Calu3 (cell line): ENCODE measurements at places on chromosomes 12 and 14. TPM values are rescaled to one million over a fixed set of nuclear protein-coding genes. Genes with fewer than 3 reads are reported as not detected.

The OR4E2 gene
- total RNA-seq, result not detected in 2 replicates

The C12orf54 gene
- total RNA-seq, result not detected in 2 replicates

The TRMT61A gene
- 25.9 and 28.0 TPM in 2 replicates for total RNA-seq

The SLC8A3 gene
- total RNA-seq, result not detected in 2 replicates

The KLRB1 gene
- not detected in 2 replicates for total RNA-seq

The GALNT8 gene
- total RNA-seq, result not detected in 2 replicates

The CLEC2D gene
- 5.8 and 9.5 TPM in 2 replicates for total RNA-seq

The KRT77 gene
- not detected in 2 replicates for total RNA-seq

The DAO gene
- total RNA-seq, result not detected in 2 replicates

The P2RX2 gene
- total RNA-seq, result not detected in 2 replicates

The KRT85 gene
- total RNA-seq, result not detected in 2 replicates

The AQP6 gene
- 0.86 and 0.94 TPM in 2 replicates for total RNA-seq

The RNASE2 gene
- not detected in 2 replicates for total RNA-seq

The KCNH3 gene
- 0.59 and 2.8 TPM in 2 replicates for total RNA-seq
